ENCODE measurements at places on chromosomes 11 and 22.

GRCh38 chr11:110086892-110087309, 6.3 kb upstream of the ZC3H12C start:
- no peak for DNase-seq

GRCh38 chr11:130480711-130481140, 32.3 kb downstream of the ADAMTS15 start:
- DNase-seq = no peak

- DNase-seq = no peak
Observed at GRCh38 chr11:18700375-18700774, 1.8 kb downstream of the TMEM86A start.

DNA sequence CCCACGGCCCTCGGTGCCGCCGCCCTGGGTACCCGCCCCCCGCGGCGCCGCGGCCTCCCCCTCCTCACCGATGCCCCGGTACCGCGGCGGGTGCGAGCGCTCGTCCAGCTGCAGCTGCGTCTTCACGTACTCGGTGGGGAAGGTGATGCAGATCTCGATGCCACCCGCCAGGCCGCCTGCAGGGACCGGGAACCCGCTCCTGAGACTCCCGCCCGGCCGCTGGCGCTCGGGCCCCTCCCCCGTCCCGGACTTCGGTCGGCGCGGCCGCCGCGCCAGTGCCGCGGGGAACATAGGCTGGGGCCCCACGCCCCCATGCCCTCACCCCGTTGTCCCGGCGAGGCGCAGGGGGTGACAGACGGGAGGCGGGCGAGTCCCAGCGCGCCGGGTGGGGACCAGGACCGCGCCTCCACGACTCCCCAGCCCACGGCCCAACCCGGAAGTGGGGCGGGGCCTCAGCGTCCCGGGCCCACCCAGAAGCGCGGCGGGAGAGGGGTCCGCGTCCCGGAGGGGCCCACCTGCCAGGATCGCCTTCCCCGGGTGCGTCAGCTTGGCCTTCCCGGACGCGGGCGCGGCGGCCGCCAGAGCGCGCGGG, 375 bp downstream of the SLC25A1 start:
- DNase-seq = peak; percentile 45

DNA sequence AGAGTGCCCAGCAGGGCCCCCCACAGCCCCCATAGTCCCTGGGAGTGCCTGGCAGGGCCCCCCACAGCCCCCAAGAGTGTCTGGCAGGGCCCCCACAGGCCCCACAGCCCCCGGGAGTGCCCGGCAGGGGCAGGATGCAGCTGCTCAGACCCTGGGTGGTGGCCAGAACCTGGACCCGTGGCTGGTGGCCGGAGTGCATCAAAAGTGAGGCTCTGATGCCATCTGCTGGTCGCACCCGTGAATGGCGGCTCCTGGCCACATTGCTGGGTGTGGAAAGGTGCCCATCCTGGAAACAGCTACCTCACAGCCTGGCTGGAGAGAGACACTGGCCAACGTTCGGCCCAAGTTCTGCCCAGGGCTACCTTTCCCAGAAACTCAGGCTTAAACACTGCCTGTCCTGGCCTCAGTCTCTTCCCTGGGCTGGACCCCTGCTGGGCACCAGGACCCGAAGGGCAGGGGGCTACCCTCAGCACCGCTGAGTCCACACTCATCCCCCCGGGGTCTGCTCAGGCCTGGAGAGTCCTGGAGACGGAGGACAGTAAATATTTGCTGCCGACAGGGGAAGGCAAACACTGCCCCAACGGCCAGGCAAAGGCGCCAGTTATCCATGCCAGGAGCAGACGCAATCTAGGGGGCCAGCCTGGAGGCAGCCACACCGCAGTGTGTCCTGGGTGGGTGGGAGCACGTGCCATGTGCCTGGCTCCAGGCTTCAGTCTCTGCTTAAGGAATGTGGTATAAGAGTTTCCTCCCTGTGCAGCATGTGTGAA, 4.4 kb downstream of the INS start:
- DNase-seq = peak; percentile 43

GRCh38 chr22:26848244-26848920, 191.0 kb downstream of the MIAT start:
- no peak for DNase-seq

- no peak for DNase-seq
Observed at GRCh38 chr22:32232191-32232830, 22.8 kb downstream of the SLC5A4 start.

DNA sequence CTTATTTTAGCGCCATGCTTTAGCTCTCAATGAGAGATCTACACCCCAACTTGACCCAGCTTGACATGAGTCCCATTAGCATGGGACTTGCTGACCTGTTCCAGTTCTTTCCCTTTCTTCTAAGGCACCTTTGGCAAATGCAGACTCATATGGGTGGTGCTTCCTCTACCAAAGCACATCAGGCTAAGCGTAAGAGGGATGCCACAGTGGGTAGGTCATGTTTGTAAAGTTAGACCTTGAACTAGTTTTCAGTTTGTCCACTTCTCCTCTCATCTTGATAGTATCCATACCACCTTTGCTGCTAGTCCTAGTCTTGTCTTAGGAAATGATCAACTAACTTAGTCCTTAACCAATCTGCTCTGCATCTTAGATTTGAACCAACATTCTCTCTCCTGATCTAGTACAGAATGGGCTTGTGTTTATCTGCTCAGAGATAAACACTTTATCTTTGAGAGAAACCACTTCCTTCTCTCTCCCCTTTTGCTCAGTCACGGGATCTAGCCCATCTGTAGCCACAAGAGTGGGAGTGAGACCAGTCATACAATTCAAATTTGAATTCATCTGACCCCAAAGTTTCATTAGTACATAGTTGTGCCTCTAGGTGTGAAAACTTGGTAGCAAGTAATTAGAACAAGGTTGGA, 72.1 kb upstream of the CD44 start:
- peak; percentile 46 for DNase-seq
